ENCODE measurements at places on chromosomes 6 and 20. TPM values are rescaled to one million over a fixed set of nuclear protein-coding genes. Genes with fewer than 3 reads are reported as not detected.

Gene PAK5
- total RNA-seq: not detected

Gene CCM2L
- not detected for total RNA-seq

Gene DEFB121
- total RNA-seq: not detected

Gene ZSCAN23
- 3.2 TPM for total RNA-seq

Gene SLC24A3
- not detected for total RNA-seq

Gene PSORS1C2
- not detected for total RNA-seq

GRCh38 chr20:23320317-23320716 is 30.3 kb upstream of the NXT1 start:
- DNase-seq: no peak

DNA sequence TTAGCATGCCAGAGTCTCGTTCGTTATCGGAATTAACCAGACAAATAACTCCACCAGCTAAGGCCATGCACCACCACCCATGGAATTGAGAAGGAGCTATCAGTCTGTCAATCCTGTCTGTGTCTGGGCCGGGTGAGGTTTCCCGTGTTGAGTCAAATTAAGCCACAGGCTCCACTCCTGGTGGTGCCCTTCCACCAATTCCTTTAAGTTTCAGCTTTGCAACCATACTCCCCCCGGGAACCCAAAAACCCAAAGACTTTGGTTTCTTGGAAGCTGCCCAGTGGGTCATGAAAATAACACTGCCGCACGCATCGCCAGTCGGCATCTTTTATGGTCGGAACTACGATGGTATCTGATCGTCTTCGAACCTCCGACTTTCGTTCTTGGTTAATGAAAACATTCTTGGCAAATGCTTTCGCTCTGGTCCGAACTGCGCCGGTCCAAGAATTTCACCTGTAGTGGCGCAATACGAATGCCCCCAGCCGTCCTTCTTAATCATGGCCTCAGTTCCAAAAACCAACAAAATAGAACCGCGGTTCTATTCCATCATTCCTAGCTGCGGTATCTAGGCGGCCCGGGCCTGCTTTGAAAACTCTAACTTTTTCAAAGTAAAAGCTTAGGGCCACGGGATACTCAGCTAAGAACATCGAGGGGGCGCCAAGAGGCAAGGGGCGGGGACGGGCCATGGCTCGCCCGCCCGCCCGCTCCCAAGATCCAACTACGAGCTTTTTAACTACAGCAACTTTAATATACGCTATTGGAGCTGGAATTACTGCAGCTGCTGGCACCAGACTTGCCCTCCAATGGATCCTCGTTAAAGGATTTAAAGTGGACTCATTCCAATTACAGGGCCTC is 1958.5 kb upstream of the DEFB115 start:
- DNase-seq: no peak

- DNase-seq: no peak
These were observed 340.7 kb downstream of the LMBRD1 start for GRCh38 chr6:69456086-69456485.

- DNase-seq: no peak
These were observed 49.9 kb upstream of the GTSF1L start for GRCh38 chr20:43776691-43777090.

DNA sequence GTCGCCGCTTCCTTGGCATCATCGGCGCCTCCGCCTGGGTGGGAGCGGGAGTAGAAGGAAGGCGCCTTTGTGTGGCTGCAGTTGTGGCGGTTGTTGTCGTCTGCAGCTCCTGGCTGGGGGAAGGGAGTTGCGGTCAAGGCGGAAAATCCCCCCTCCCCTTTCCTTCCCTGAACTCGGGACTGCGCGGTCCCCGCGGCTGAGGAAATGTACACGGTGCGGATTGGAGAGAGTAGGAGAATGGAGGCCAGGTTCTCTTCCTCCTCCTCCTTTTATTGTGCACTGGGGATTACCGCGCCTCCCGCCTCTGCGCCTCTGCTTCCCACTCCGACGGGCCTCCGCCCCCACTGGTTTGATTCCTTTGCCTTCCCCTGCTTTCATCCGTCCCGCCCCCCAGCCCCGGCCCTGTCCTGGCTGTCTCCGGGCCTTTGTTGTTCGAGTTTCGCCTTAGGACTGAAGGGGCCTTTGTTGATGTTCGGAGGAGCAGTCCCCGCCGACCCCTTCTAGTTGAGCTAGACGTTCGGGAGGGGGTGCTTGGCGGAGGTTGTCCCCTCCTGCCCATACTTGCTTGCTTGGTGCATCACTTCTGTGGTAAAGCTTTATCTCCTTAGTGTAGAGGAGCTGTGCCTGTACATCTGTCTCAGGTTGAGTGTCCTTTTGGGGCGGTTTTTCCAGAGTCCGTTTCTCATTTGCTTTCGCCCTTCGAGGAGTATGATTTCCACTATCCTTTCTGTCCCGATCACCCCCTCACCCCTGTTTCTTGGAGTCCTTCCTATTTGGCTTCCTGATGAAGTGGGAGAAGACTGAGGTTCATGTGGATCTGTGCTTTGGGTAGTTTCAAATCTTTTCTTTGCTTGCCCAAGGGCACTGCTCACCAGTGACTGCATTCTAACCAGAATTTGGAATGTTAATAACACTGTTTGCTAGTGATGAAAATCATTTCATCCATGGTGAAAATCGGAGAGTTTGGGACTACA is 764 bp downstream of the ZNF292 start:
- DNase-seq: peak; percentile 33

GRCh38 chr20:50138120-50138478 is 15.4 kb downstream of the PEDS1 start:
- DNase-seq: no peak

GRCh38 chr6:53360093-53360912 is 11.6 kb upstream of the ELOVL5 start:
- DNase-seq: peak; percentile 28

- DNase-seq: peak; percentile 38
These were observed 230.2 kb upstream of the FOXQ1 start for GRCh38 chr6:1081551-1082284.

GRCh38 chr20:44644667-44645131 is 6.8 kb downstream of the ADA start:
- DNase-seq: no peak

- DNase-seq: peak; percentile 74
These were observed 105.0 kb downstream of the MRPL14 start for GRCh38 chr6:44022296-44022661.

- DNase-seq: no peak
These were observed 497 bp downstream of the BMP7 start for GRCh38 chr20:57265997-57266290.

DNA sequence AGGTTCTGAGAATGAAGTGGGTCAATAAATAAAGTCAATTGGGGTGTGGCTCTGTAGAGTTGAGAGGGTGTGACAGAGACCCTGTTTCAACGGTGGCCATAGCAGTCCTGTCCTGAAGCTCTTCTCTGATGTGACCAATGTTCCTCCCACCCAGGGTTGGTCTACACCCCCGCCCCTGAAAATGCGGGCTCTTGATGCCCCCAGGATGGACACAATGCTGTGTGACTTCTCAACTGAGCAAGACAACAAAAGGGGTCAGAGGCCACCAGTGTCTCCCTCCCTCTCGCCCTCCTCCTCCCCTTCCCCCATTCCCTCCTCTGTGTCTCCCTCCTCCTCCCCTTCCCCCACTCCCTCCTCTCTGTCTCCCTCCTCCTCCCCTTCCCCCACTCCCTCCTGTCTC is 41.7 kb upstream of the NXT1 start:
- DNase-seq: no peak

DNA sequence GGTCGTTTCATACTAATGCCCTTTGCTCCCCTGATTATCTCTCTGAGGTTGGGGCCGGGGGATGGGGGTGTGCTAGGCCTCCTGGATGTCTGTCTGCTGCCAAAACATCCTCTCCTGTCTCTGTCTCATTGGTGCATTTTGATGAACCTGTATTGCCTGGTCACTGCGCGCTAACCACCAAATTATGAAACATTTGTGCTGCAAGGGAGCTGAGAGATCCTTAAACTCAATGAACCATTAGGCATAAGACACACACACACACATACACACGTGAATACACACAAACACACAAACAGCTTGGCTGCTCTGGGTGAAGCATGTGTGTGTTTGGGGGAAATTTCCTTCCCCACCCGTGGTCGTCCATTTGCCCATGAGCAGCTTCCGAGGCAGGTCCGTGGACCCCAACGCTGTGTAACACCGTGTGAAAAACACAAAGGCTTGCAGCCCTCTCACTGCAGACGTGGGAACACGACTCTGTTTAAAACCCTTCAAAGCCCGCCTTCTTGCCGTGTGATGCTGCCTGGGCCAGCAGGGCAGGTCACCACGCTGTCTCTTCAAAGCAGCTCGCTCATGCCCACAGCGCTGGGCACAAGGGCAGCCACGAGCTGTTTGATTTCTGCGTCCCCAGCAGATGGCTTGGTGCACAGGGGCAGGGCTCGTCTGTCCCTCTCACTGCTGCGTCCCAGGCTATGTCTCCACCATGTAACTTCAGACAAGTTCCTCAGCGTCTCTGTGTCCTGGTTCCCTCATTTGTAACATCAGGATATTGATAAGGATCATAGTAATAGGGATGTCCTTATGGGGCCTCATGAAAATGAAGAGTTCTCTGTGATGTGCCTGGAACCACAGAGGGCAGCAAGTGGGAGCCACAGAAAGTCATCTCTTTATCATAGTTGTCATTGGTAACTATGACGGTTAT is 96.8 kb downstream of the CDH26 start:
- DNase-seq: no peak

DNA sequence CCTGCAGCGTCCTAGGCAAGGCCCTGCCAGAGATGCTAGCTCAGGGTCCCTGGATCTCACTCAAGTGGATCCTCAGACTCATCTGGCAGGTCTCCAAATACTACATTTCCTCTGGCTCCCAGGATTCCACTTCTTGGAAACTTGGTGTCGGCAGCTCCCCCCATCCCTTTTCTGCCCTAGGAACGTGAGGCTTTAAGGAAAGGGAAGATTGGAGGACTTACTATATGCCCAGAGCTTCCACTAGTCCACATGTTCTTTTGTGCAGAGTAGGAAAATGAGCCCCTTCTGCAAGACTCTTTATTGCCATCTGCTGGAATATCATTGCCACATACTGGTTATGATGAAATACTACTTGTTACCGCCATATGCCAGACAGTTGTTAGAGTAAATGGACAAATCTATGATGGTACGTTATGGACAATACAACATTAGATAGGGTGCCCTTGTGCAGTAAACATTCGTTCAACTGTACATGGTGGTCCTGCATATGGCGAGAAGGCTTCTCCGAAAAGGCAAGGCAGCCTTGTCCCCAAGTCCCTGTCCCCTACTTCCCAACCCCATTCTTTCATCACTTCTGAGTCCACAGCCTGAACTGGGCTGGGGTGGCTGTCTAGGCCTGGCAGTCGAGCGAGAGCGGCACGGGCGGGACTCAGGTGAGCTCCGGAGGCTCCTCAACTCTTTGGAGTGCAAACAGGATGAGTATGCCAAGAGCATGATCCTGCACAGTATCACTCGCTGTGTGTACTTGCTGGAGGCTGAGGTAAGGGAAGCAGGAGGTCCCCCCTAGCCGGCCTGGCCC is 780 bp downstream of the ARMC12 start:
- peak; percentile 64 for DNase-seq

DNA sequence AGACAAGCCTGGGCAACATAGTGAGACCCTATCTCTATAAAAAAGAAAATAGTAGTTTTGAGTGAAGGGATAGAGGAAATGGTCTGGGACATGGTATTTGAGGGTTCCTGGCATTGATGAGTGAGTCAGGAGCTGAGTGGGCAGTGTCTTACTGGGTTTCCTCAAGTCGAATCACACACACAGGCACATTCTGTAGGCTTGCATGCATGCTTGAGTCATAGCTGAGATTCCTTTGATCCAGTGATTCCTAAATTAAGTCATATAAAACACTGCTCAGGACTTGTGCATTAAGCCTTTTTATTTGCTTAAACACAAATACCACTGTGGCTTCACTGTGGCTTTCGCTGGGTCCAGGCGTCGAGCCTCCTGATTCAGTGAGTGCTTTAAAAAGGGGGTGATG is 71.8 kb upstream of the TMEM181 start:
- DNase-seq: peak; percentile 93

- no peak for DNase-seq
These were observed 512.6 kb upstream of the SLC35B3 start for GRCh38 chr6:8947900-8948299.

DNA sequence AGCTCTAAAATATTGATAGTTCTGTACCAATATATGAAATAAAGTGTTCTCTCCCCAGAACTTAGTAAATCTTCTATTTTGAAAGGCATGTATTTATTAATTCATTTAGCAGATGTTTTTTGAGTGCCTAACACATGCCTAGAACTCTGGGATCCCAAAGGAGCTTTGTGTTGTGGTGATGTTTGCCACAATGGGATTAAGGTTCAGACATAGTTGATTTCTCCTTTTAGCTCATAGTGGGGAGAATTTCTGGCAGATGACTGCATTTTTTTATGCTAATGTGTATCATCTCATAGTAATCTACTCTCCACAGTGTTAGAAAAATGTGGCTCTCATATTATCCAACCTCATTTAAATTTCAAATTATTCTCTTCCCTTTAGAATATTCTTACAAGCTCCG is 21.7 kb downstream of the MYB start:
- DNase-seq: no peak

- DNase-seq: no peak
These were observed 102.9 kb upstream of the BMP2 start for GRCh38 chr20:6664574-6664973.

Data from A172 (cell line).